ENCODE measurements at places on chromosomes 4 and X.

GRCh38 chrX:37697169-37697760, 11.7 kb downstream of the XK start:
- no peak for DNase-seq

DNA sequence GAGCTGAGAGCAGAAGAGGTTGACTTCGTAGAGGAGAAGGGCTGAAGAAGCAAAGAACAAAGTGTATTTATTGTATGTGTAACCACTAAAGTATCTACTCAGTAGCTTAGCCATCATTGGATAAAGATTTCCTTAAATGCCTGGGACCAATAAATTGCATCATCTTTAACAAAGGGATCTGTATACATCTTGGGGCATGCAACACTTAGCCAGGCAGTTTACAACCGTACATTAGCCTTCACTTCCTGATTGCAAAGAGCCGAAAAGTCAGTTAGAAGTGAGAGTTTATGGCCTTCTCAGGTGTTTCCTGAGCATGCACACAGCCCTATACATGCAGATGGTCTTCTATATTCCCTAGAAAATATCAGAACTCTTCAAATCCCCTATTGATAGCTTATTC, 68.0 kb upstream of the MAGED1 start:
- no peak for DNase-seq

DNA sequence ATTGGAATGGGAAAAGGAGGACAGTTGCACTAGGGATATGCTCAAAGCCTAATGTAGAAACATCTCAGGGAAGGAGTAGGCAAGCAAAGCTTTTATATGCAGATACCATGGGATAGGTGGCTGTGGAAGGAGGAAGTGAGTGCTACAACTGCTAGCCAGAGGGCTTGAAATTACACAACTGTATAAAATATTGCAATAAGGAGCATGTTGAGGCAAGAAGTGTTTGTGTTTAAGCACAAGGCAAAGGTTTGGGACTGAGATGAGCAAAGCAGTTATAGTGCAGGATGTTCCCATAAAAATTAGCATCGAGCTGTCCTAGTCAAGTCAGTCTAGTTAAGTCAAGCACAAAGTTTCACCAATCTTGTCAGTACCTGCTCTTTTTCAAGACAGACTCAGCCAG, 35.6 kb upstream of the DCAF8L1 start:
- DNase-seq, result no peak

DNA sequence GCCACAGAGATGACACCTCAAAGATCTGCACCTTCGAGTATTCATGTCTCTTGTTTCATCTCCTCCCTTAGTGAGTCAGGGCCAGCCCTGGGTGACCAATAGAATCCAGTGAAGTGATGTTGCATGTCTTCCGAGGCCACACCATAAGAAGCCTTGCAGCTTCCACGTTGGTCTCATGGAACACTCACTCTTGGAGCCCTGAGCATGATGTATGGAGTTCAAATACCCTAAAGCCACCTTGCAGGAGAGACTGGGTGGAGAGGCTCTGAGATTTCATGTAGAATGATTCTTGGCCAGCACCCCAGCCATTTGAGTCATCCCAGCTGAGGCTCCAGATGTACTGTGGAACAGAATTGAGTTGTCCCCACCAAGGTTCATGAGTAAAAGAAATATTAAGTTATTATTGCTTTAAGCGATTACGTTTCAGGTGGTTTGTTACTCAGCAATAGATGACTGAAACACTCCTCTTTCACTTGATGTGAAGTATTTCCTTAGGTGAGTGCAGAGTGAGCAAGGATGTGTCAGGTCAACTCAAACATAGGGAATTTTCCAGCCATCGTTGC, 5.0 kb upstream of the RP2 start:
- no peak for DNase-seq

- DNase-seq, result no peak
Measured at GRCh38 chr4:120916937-120917336, 5.6 kb downstream of the PRDM5 start.

DNA sequence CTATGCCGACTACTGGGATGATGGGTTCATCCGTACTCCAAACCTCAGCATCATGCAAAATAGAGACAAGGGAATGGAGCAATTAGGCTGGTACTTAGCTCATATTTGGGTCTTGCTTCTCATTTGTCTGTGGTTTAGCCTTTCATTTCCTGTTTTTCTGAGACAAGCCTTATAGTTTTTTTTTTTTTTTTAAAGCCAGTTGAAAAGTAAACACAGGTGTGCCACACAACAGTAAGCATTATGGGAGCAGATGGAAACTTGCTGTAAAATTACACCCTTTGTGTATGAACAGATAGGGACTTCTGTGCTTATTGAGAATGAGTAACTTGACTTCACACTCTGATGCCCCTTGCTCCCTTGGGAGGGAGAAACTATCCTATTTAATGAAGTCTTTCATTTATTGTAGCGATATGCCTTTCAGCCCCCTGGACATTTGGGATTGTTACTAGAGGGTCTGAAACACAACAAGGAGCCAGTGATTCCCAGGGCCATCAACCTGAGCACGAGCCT, 13.7 kb downstream of the RASSF6 start:
- DNase-seq, result no peak

DNA sequence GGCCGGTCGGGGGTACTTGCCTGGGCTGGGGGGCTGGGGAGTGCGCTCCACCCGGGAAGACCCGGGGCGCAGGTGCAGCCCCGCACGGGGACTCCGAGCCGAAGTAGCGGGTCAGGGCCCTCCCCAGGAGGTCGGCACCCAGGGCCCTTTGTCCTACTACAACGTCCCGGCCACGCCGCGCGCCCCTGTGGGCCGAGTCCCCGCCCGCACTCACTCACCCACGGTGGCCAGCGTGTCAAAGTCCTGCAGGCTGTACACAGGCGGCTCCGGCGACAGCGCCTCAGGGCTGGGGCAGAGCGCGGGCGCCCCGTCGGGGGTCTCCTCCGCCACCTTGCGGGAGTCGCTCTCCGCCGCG, 602 bp downstream of the PRKX start:
- no peak for DNase-seq

- DNase-seq, result no peak
Measured at GRCh38 chr4:170202721-170203120, 113.0 kb upstream of the AADAT start.

GRCh38 chr4:10688022-10688421, 3.5 kb upstream of the CLNK start:
- DNase-seq, result no peak

DNA sequence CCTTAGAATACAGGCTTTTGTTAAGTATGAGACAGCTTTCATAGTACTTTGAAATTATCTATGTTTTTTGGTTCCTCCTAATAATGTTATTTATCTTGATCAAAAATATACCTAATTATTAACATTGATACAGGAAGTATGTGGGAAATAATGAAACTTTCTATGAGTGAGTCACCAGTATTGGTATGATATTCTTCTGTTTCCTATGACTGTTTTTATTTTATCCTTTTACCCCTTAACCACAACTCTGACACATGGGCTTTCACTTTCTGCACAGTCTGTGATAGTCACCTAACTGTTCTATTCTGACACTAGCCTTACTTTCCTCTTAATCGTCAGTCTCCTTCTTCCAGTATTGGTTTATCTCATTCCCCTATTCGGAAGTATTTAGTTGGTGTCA, 4.7 kb downstream of the THAP9 start:
- peak; percentile 57 for DNase-seq

- DNase-seq, result no peak
Measured at GRCh38 chrX:38726612-38727011, 74.6 kb upstream of the MID1IP1 start.

GRCh38 chr4:3406431-3406830, 35.3 kb upstream of the HGFAC start:
- DNase-seq, result no peak

DNA sequence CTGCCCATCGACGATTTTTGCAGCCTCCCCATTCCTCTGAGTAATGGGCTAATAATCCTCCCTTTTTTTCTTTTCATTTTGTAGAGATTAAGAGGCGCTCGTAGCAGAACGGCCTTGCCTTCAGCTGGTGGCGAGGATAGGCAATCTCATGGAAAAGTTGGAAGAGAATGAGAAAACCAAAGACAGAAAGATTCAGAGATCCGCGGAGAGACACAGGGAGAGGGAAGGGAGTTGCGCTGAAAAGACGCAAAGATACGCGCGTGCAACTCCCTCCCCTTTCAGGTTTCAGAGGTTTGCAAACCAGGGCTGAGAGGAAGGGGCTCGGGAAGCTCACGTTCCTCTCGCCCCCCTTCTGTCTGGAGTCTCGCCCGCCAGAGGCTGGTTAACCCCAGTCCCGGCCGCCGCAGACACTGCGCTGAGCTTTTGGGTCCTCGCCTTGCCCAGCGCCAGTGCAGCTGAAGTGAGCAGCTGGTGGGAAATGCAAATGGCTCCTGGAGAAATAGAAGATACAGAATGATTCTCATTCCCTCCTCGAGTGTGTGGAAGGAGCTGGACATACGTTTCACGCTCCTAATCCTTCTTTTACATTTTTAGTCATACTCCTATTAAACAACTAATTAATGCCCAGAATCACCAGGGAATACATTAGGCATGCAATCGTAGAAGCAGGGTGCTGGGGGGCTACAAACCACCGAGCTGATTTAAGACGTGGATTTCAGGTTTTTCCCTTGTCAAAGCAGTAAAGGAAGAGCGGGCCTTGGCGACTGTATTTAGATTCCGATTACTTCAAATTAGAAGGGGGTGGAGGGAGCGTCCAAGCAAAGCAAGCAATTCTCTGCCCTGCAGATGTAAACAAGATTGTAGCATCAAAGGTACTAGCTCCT, 16.6 kb upstream of the PITX2 start:
- no peak for DNase-seq

GRCh38 chr4:144740316-144740715, 94.4 kb downstream of the HHIP start:
- no peak for DNase-seq

DNA sequence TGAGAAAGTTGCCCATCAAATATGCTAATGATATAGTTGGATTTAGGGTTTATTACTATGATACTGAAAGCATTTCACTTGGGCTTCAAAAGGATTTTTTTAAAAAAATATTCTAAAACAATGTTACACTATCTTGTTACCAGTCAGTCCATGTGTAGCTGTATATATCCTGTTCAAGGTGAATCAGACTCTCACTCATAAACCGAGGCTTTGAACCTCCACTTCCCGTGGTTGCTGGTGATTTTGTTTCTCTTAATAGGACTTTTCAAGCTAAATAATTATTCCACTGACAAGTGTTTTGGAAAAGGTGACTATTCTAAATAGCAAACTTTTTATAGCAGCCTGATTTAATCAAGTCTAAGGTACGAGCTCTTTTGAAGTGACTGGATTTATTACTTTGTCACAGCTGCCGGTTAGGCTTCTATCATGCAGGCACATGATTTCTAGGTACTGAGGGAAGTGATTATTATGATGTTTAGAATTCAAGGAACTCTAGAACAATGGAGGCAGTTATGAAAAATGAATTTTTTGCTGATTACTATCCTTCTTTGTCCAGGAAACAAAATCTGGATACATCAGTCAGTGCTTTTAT, 287.7 kb downstream of the KCTD8 start:
- no peak for DNase-seq
